Epithelial cell of alveolus of lung (primary cell): ENCODE measurements at places on chromosomes 3 and 15. TPM values are rescaled to one million over a fixed set of nuclear protein-coding genes. Genes with fewer than 3 reads are reported as not detected.

ST8SIA2 gene
- total RNA-seq: under 0.01 TPM in 1 of 2 replicates, not detected in the other

KLF15 gene
- 2.1 and 9.5 TPM in 2 replicates for total RNA-seq

GOLGA8G gene
- not detected in 2 replicates for total RNA-seq

APEH gene
- total RNA-seq: 71.3 and 163 TPM in 2 replicates

HCLS1 gene
- 0.80 and 1.9 TPM in 2 replicates for total RNA-seq

LTK gene
- 0.13 TPM in 1 of 2 replicates, not detected in the other for total RNA-seq

APOD gene
- 7.3 and 7.9 TPM in 2 replicates for total RNA-seq

KNL1 gene
- total RNA-seq: 7.9 and 16.4 TPM in 2 replicates

PLAAT1 gene
- 1.2 TPM in 1 of 2 replicates, not detected in the other for total RNA-seq

VILL gene
- 2.7 and 5.5 TPM in 2 replicates for total RNA-seq

USP19 gene
- 41.4 and 81.1 TPM in 2 replicates for total RNA-seq

RNF7 gene
- 73.1 and 98.6 TPM in 2 replicates for total RNA-seq

GPX1 gene
- total RNA-seq: 337 and 610 TPM in 2 replicates

TM4SF18 gene
- 0.56 and 2.2 TPM in 2 replicates for total RNA-seq

FBXW12 gene
- not detected in 2 replicates for total RNA-seq

CHRM5 gene
- total RNA-seq: not detected in 2 replicates

SLITRK3 gene
- not detected in 2 replicates for total RNA-seq

SNTN gene
- not detected in 2 replicates for total RNA-seq

WDR49 gene
- total RNA-seq: 0.13 and 0.48 TPM in 2 replicates

CCR1 gene
- 0.08 TPM in 1 of 2 replicates, not detected in the other for total RNA-seq

LPP gene
- 56.4 and 71.5 TPM in 2 replicates for total RNA-seq

XCR1 gene
- total RNA-seq: not detected in 2 replicates

LYZL4 gene
- total RNA-seq: not detected in 2 replicates

SLC6A11 gene
- total RNA-seq: not detected in 2 replicates

CPLX3 gene
- total RNA-seq: 0.48 TPM in 1 of 2 replicates, not detected in the other

KCNMB3 gene
- under 0.01 and 1.4 TPM in 2 replicates for total RNA-seq

UPK1B gene
- 0.91 TPM in 1 of 2 replicates, not detected in the other for total RNA-seq

TATDN2 gene
- total RNA-seq: 10.6 and 10.7 TPM in 2 replicates

GOLGA8H gene
- not detected in 2 replicates for total RNA-seq

RAB6B gene
- total RNA-seq: 0.40 and 0.65 TPM in 2 replicates

SEC22C gene
- total RNA-seq: 54.9 and 63.0 TPM in 2 replicates

FAM81A gene
- 0.08 and 0.65 TPM in 2 replicates for total RNA-seq

GAP43 gene
- total RNA-seq: 0.78 TPM in 1 of 2 replicates, not detected in the other

CATSPER2 gene
- total RNA-seq: 0.65 TPM in 1 of 2 replicates, not detected in the other

RAD18 gene
- 4.6 and 8.0 TPM in 2 replicates for total RNA-seq

HMG20A gene
- 26.1 and 35.1 TPM in 2 replicates for total RNA-seq

GOLGA8O gene
- total RNA-seq: 0.24 TPM in 1 of 2 replicates, not detected in the other

SEMA3F gene
- 12.4 and 40.2 TPM in 2 replicates for total RNA-seq

DLG1 gene
- total RNA-seq: 38.2 and 53.4 TPM in 2 replicates

TRH gene
- not detected in 2 replicates for total RNA-seq

ALPK3 gene
- 0.80 and 3.1 TPM in 2 replicates for total RNA-seq
